ENCODE measurements at places on chromosomes 16 and 17. TPM values are rescaled to one million over a fixed set of nuclear protein-coding genes. Genes with fewer than 3 reads are reported as not detected.

Gene ZG16
- not detected for total RNA-seq

Gene ZP2
- total RNA-seq: not detected

Gene MYH8
- total RNA-seq: not detected

Gene SMPD3
- total RNA-seq: not detected

Gene LRRC36
- total RNA-seq: 1.4 TPM

Gene AOC3
- 0.82 TPM for total RNA-seq

Gene LPO
- total RNA-seq: not detected

Gene TTLL6
- total RNA-seq: not detected

Gene SLC6A2
- total RNA-seq: not detected

DNA sequence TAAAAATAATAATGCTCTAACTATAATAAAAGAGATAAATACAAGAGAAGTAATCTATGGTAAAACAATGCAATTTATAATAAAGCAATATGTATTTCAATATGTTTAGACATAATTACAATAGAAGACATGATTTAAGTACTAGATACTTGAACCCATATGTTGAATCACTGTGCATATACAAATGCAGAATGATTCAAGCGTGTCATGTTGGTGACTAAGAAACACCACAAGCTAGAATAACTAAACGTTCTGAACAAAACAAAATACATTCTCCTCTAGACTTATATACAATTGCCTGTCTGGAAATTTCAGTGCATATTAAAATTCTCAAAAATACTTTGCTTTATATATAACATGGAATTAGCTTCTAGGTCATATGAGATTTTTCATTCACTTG is 11.2 kb downstream of the TADA2A start:
- DNase-seq: no peak

DNA sequence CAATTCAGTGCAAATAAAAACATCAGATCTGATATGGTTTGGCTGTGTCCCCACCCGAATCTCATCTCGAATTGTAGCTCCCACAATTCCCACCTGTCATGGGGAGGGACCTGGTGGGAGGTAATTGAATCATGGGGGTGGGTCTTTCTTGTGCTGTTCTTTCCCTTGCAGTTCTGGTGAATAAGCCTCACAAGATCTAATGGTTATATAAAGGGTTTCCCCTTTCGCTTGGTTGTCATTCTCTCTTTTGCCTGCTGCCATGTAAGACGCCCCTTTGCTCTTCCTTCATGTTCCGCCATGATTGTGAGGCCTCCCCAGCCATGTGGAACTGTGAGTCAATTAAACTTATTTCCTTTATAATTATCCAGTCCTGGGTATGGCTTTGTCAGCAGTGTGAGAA is 68.9 kb upstream of the NFAT5 start:
- no peak for DNase-seq

DNA sequence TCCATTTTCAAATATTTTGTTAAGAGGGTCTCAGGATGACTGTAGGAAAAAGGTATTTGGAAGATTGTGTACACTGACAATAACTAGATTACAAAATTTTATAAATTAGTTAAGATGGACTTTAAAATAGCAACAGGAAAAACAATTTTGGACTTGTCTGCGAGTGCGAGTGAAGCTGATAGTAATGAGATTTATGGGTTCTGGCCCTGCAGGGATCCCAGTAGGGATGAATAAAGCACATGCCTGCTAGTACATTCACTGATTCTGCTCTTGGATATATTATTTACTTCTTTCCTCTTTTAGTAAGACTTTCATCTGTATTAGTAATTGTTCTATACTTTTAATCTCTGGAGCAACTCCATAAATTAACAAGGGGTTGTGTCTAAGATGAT is 28.2 kb downstream of the PRKCA start:
- DNase-seq: no peak

- DNase-seq: no peak
Measured at GRCh38 chr16:64352246-64352645, 769.6 kb downstream of the CDH11 start.

DNA sequence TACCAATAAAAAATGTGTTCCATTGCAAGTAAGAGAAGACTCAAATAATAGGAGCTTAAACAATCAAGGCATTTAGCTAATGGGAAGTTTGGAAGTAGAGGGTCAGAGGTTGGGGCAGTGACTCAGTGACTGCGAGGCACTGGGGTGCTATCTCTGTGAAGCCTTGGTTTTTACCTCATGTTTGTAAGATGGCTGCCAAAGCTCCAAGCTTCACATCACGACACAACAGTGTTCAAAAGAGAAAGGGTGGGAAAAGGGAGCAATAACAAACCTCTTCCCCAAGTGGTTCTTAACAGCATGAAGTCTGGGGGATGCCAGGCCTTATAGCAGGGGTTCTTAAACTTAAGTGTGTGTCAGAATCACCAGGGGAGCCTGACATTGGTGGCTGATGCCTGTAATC is 26.6 kb upstream of the GPRC5B start:
- no peak for DNase-seq

DNA sequence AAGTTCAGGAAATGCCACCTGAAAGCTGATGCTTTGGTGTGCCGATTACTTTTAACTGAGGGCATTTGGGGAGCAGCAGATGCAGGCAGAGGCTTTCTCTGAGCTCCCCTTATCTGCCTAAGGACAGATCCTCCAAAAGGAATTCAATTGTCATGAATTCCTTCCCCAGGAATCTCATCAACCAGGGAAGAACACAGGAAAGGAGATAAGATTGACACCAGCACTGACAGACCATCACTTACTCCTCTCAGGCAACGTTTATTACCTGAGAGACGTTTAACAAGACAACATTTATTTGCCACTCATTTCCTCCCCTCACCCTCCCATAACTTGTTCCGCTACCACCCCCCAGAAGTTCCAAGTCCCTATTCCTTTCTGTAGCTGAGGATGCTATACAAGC is 17.6 kb upstream of the CDRT4 start:
- no peak for DNase-seq

DNA sequence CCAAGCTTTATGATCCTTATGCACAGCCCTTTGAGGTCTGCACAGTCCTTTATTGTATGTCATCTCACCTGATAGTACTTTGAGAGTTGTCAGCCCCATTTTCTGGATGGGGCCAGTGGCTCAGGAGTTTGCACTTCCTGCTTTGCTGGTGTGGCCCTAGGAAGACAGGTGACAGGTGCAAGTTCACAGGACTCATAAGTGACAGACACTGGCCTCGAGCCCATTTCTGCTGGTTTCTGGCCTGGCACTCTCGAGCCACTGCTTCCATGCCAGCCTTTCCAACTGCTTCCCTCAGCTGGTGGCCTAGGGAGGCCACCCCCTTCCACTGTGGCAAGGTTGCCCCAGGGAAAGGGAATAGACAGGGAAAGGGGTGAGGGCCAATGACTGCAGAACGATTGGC is 84.4 kb upstream of the CCL1 start:
- no peak for DNase-seq

DNA sequence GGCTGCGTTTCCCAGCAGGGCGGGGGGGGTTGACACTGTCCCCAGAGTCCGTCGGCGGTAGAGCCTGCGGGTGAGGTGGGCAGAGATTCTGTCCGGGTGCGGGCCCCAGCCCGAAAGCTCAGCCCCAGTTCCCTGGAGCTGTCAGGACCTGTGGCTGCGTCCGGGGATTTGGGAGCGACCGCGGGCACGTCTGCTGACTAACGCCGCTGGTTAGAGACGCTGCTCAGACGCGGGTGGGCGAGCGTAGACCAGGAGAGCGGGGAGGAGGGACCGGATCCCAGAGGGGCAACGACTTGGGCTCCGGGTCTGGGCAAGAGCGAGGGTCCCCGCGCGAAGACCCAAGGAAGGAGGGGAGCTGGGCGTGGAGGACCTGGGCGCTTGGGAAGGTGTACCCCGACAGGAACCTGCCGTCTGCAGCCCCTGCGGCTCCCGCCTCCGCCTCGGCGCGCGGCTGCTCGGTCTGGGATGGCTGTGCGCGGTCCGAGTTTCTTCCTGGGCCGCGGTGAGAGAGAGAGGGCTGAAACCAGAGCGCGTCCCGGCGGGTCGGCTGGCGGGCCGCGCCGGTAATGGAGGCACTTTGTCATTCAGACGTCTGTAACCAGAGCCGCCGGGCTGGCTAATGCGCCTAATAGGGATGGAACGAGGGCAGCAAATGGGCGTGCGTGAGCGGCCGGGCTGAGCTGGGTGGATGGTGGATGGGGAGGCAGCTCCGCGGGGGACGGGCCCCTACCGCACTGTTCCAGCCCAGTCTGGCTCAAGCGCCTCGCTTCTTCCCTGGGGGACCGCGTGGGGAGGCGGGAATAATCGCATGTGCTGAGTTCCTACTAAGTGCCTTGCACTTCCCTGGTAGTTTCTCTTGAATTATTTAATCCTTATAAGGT is 2.3 kb downstream of the NGFR start:
- no peak for DNase-seq

DNA sequence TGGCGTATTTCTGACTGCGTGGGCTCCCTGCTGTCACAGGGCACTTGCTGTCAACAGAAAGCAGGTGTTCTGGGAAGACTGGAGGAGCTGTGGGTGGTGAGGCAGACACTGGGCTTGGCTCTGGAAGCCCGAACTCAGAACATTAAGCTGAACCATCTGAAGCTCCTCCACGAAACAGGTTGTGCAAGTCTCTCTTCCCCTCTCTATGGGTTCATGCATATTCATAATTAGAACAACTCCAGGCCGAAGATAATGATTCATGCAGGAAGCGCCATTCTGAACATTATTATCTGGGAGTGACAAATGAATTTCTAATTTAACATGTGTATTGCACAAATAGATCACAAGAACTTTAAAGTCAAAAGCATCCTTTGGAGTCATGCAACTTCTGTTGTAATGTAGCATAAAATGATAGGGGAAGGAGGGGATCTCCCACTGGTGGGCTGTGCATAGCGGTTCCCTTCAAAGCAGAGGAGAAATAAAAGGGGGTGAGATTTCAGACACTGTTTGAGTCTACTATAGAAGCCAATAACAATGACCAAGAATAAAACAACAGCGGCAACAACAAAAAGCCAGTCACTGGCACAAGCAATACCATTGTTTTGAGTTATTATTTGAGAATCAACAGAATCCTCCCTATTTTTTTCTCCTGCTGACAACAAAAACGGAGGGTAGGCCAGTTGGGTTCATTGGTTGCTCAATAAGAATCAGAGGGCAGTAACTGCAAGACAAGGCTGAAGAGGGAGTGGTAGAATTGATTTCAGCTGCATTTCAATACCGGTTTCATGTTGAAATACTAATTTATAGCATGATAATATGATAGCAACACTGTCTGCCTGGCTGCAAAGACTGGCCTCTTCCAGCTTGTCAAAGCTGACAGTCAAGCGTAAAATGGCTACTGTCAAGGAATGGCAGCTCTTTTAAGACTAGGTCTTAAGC is 407.3 kb downstream of the XYLT1 start:
- DNase-seq: no peak

- DNase-seq: no peak
Measured at GRCh38 chr16:27355610-27356009, 41.8 kb downstream of the IL4R start.

DNA sequence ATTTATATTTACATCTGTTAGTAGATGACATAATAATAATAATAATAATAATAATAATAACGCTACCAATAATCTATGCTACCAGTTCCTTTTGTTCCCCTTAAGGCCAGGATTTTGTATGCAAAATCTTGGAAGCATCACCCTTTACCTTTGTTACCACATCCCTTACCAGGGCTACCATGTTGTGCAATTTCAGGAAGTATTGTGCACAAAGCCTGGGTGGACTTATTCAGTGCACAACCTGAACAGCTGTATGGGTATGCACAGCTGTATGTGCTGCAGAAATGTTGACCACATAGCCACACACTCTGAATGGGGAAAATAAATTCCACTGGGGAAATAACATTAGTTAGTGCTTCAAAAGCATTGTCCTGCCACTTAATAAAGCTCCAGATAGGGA is 19.9 kb upstream of the CALB2 start:
- no peak for DNase-seq

GRCh38 chr17:10687499-10687898 is 9.8 kb downstream of the SCO1 start:
- no peak for DNase-seq

- no peak for DNase-seq
Measured at GRCh38 chr16:3992297-3993051, 112.0 kb upstream of the CREBBP start.

- DNase-seq: no peak
Measured at GRCh38 chr16:53121043-53121620, 66.3 kb downstream of the CHD9 start.

DNA sequence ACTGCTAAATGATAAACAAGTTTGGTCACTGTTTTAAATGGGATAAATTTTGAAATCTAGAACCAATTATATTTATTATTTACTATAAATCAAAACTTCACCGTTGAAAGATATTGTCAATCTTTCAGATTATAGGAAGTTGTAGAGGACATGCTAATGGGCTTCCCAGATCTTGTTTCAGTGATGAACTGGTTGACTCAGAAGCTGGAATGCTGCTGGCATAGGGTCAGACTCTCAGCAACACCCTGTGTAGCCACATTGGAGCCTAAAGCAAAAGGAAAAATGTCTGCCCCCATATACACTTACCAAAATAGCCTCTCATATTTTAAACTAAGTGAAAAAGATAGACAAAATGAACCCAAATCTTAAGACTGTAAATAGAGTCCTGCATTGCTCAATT is 916.9 kb upstream of the SOX9 start:
- no peak for DNase-seq

GRCh38 chr16:85125570-85126393 is 13.5 kb upstream of the CIBAR2 start:
- DNase-seq: no peak

DNA sequence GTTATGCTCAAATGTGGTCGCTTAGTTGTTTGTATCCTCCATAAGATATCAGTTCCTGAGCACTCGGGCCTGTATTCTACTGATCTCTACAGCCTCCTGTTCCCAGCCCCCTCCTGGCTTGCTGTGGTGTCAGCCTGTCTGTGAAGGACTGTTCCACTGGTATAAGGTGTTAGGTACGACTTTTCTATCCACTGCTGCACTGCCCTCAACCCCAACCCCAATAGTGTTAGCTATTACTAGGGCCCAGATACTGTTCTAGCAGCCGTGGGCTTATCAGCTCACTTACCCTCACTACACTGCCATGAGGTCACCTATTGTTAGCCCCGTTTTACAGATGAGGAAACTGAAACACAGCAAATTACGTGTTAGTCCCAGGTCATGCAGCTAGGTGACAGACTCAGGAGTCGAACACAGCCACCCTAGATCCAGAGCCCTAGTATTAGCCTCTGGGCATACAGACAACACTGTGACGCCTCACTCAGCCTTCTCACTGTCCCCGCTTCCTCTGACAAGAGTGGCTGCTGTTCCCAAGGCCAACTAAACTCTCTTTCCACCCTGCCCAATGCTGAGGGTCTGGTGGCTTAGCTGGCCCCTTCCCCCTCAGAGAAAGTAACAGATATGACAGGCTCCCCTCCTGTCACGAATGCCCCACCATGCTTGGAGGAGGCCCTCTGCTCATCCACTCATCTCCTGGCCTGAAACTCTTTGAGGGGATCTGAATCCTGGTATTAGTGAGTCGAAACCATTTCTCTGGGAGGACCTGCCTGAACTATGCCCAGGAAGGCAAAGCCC is 25.6 kb upstream of the ZNF652 start:
- DNase-seq: no peak

GRCh38 chr16:24054741-24055491 is 201.2 kb upstream of the CACNG3 start:
- no peak for DNase-seq

GRCh38 chr16:68328151-68328859 is 17.5 kb downstream of the PRMT7 start:
- DNase-seq: peak; percentile 62

Data from glomerular endothelial cell (primary cell).